ENCODE measurements at places on chromosomes 12 and 14.

DNA sequence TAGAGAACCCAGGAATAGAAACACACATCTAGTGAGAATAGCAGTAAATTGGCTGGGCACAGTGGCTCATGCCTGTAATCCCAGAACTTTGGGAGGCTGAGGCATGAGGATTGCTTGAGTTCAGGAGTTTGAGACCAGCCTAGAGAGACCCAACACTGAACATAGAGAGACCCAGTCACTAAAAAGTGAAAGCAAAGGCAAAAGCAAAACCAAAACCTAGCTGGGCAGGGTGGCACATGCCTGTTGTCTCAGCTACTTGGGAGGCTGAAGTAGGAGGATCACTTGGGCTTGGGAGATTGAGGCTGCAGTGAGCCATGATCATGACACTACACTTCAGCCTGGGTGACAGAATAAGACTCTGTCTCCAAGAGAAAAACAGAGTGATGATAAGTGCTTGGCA, 37.5 kb upstream of the MIS18BP1 start:
- H3K36me3 ChIP-seq, result no peaks in the 10 kb centered on the region
- H3K27me3 ChIP-seq, result no peaks in the 10 kb centered on the region
- H3K27ac ChIP-seq, result no peak overlapping the region
- H3K4me3 ChIP-seq, result no peak overlapping the region
- DNase-seq, result no peak
- H3K4me1 ChIP-seq, result no peaks in the 10 kb centered on the region

GRCh38 chr12:102051431-102051965, 10.3 kb downstream of the WASHC3 start:
- peaks cover 22% of the 10 kb centered on the region for H3K36me3 ChIP-seq
- no peaks in the 10 kb centered on the region for H3K4me1 ChIP-seq
- no peak overlapping the region for H3K4me3 ChIP-seq
- no peak overlapping the region for H3K27ac ChIP-seq

DNA sequence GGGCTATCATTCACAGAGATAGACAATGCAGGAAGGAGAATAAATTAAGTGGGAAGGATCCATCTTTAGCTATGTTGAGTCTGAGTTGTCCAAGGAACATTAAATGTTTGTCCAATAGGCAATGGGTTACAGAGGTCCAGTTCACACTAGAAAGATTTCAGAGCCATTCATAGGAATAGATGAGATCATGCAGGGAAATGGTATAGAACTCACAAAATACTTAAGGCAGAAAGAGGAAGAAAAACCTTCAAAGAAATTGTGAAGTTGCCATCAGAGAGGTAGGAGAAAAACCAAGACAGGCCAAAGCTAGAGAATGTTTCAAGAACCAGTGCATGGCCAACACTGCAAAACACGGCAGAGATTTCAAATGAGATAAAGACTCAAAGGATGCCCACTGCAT, 94.1 kb downstream of the PHLDA1 start:
- H3K27me3 ChIP-seq, result no peaks in the 10 kb centered on the region
- no peak for DNase-seq
- H3K36me3 ChIP-seq, result no peaks in the 10 kb centered on the region

GRCh38 chr14:20332788-20333493, at the start of gene CCNB1IP1:
Gene CCNB1IP1 (minus strand): TSS chr14:20333279. CDS start chr14:20316523, 16,756 bp downstream.
- H3K4me1 ChIP-seq, result no peaks in the 10 kb centered on the region
- peak within 1 kb of the TSS; percentile 60 for H3K27ac ChIP-seq
- no peaks in the 10 kb centered on the region for H3K36me3 ChIP-seq
- no peaks in the 10 kb centered on the region for H3K27me3 ChIP-seq
- DNase-seq, result peak; percentile 93

DNA sequence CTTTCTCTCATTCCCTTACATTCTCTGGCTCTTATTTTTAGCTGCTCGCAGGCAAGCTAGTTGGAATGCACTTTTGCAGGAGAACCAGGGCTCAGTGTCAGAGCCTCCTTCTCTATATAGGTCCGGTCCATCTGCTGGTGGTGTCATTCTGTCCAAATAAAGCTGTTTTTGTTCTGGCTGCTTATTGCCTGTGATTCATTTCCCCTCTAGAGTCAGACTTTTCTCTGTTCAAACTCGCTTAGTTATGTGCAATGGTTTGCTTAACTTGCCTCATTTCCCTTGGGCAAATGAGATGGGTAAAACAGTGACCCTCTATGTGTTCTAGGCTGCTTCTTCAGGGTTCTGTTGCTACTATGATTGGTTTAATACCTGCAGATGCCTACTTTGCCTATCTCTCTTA, 2.9 kb downstream of the SMARCD1 start:
- H3K4me1 ChIP-seq, result peaks cover 9% of the 10 kb centered on the region
- H3K27me3 ChIP-seq, result no peaks in the 10 kb centered on the region
- peak; percentile 54 for DNase-seq
- no peak overlapping the region for H3K4me3 ChIP-seq
- H3K36me3 ChIP-seq, result peaks cover 40% of the 10 kb centered on the region

GRCh38 chr12:49808686-49809380, 19.4 kb downstream of the NCKAP5L start:
- peak overlapping the region; percentile 50 for H3K4me3 ChIP-seq
- H3K27me3 ChIP-seq, result no peaks in the 10 kb centered on the region
- peaks cover 58% of the 10 kb centered on the region for H3K36me3 ChIP-seq
- H3K27ac ChIP-seq, result no peak overlapping the region
- H3K4me1 ChIP-seq, result peaks cover 32% of the 10 kb centered on the region

GRCh38 chr12:85804663-85805062, 31.5 kb downstream of the RASSF9 start:
- DNase-seq, result no peak
- no peaks in the 10 kb centered on the region for H3K27me3 ChIP-seq

DNA sequence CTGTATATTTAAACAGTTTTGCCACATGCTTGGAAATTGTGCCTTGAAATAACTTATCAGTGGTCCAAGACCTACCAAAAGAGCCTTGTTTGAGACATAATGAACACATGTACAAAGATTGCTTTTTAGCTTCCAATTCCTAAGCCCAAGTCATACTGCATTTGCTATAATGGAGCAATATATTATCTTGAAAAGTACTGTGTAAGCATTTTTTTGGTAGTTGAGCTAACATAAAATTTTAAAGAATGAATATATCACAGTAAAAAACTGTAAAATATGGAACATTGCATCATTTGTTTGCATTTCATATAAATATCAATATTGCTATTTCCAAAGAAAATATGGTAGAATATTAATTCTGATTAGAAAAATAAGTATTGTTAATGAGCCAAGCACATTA, 28.8 kb upstream of the HMGA2 start:
- peaks cover 2% of the 10 kb centered on the region for H3K4me1 ChIP-seq
- H3K4me3 ChIP-seq, result no peak overlapping the region
- no peaks in the 10 kb centered on the region for H3K27me3 ChIP-seq
- no peak overlapping the region for H3K27ac ChIP-seq

DNA sequence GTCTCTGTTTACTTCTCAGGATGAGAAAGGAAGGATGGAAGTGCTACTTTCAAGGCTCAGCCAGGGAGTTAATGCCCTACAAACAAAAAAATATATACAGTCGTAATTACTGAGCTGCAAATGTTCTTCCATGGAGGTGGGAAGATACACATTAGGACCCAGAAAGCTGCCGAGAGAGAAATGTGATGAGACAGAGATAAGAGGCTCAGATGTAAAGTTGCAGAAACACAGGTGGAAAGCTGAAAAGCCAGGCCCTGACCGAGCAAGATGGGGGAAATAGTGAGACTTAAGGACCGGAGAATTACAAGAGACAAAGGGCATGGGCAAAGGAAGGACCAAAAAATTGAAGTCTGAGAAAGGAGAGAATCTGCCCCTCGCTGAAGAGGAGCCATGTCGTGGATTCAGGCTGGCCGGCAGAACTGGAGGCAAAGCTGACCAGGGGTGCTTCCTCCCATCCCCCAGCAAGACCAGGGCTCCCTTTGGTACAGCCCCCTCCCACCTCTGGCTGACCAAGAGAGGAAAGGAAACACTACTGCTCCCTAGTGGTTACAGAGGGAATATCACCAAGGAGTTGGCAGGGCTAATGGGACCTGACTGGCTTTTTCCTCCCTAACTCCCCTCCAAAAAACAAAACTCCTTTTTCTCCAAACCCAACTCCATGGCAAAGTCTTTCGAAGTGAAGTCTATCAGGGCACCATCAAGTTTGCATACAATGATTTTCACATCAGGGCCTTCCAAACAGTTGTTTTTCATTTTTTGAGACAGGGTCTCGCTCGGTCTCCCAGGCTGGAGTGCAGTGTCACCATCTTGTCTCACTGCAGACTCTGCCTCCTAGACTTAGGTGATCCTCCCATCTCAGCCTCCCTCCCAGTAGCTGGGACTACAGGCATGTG, 12.1 kb downstream of the ZFHX2 start:
- no peak overlapping the region for H3K27ac ChIP-seq
- no peaks in the 10 kb centered on the region for H3K36me3 ChIP-seq
- H3K27me3 ChIP-seq, result no peaks in the 10 kb centered on the region
- DNase-seq, result peak; percentile 50
- H3K4me1 ChIP-seq, result peaks cover 5% of the 10 kb centered on the region

- no peaks in the 10 kb centered on the region for H3K27me3 ChIP-seq
- no peaks in the 10 kb centered on the region for H3K4me1 ChIP-seq
- no peak overlapping the region for H3K27ac ChIP-seq
Measured at GRCh38 chr12:107450541-107450940, 235.1 kb upstream of the PWP1 start.

- H3K4me3 ChIP-seq, result no peak overlapping the region
- H3K27ac ChIP-seq, result no peak overlapping the region
- no peaks in the 10 kb centered on the region for H3K27me3 ChIP-seq
- H3K4me1 ChIP-seq, result no peaks in the 10 kb centered on the region
Measured at GRCh38 chr12:24741216-24741615, 207.7 kb downstream of the BCAT1 start.

DNA sequence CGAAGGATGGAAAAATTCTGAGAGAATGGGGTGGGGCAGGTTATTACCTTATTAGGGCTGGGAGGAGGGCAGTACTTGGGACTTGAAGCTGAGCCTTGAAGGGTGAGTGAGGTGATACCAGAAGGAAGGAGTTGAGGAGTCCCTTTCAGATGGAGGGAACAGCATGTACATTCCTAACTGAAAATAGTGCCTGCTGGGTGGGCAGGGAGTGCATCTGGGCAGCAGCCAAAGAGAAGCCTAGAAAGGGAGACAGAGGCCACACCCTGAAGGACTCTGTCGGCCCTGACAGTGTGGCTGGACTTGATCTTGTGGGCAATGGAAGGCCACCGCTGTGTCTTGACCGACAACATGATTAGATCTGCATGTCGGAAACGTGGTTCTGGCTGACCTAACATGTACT, 147.6 kb downstream of the NDUFA12 start:
- no peaks in the 10 kb centered on the region for H3K36me3 ChIP-seq
- H3K4me1 ChIP-seq, result no peaks in the 10 kb centered on the region
- DNase-seq, result no peak
- no peak overlapping the region for H3K27ac ChIP-seq

GRCh38 chr14:103499709-103500108, 22.9 kb downstream of the CKB start:
- peaks cover 84% of the 10 kb centered on the region for H3K36me3 ChIP-seq
- H3K4me1 ChIP-seq, result peaks cover 4% of the 10 kb centered on the region
- H3K27me3 ChIP-seq, result no peaks in the 10 kb centered on the region
- DNase-seq, result no peak
- H3K27ac ChIP-seq, result peak overlapping the region; percentile 3

GRCh38 chr14:30299915-30300314, 259.0 kb upstream of the G2E3 start:
- no peaks in the 10 kb centered on the region for H3K27me3 ChIP-seq
- no peaks in the 10 kb centered on the region for H3K4me1 ChIP-seq
- no peak overlapping the region for H3K27ac ChIP-seq
- H3K4me3 ChIP-seq, result no peak overlapping the region

- no peaks in the 10 kb centered on the region for H3K36me3 ChIP-seq
- H3K4me3 ChIP-seq, result no peak overlapping the region
- no peak for DNase-seq
- H3K27me3 ChIP-seq, result peaks cover 54% of the 10 kb centered on the region
Measured at GRCh38 chr12:48015954-48016353, 11.7 kb upstream of the COL2A1 start.

GRCh38 chr14:68199554-68200151, 380.1 kb downstream of the RAD51B start:
- DNase-seq, result no peak
- H3K36me3 ChIP-seq, result no peaks in the 10 kb centered on the region
- H3K27ac ChIP-seq, result peak overlapping the region; percentile 97
- H3K4me3 ChIP-seq, result peak overlapping the region; percentile 9
- no peaks in the 10 kb centered on the region for H3K27me3 ChIP-seq
- peaks cover 6% of the 10 kb centered on the region for H3K4me1 ChIP-seq

DNA sequence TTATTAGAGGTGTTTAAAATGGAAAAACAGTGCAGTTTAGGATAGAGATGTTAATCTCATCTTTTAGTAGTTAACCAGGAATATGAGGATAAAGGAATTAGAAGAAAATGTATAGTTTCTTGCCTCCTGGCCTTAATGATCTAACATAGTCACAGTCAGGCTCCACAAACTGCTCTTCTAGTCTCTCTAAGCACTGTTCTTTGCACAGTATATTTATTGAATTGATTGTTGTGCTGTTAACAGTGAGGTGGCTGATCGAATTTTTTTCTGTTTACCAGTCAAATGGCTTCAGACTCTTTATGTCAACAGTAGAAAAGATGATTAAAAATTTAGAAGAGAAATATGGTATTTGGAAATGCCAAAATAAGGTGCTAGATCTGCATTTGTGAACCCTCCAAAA, 37.8 kb downstream of the ATF7IP start:
- H3K36me3 ChIP-seq, result no peaks in the 10 kb centered on the region
- DNase-seq, result no peak
- peak overlapping the region; percentile 76 for H3K27ac ChIP-seq
- peaks cover 8% of the 10 kb centered on the region for H3K4me1 ChIP-seq

DNA sequence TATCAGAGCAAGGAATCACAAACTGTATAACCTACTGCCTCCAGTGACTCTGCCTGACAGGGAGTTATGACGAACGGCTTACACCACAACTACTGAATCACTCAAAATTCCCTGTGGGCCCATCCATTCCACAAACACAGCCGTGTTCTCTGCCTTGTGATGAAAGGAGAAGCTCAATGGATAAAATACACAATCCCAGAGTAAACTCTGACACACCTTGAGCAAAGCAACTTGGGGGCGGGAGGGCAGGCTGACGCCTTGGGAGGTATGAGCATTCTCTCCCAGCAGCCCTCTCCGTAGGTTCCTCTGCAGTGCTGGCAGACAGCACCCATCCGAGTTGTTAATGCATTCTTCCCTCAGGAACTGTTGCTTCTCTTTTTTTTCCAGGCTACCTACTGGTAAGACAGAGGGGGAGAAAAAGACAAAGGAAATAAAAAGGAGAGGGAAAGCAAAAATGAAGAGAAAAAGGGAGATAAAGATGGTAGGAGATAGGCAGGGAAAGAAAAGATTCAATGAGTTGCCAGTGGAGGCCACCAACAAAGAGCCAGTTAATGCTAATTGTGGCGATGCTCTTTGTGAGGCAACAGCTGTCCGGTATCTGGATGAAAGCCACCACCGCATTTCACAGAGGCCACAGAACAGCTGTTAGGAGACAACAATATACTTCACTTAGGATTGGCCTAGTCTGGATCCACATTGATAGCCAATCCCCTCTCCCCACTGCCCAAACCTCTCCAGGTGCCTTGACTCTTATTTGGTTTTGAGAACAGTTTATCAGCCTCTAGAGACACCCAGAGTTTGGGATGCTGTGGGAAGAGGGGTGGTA, 4.7 kb upstream of the DIO2 start:
- H3K36me3 ChIP-seq, result no peaks in the 10 kb centered on the region
- no peak overlapping the region for H3K4me3 ChIP-seq
- H3K27ac ChIP-seq, result no peak overlapping the region
- H3K4me1 ChIP-seq, result no peaks in the 10 kb centered on the region
- H3K27me3 ChIP-seq, result no peaks in the 10 kb centered on the region

Data from mesenchymal stem cell (in vitro differentiated cells and primary cell).